ENCODE measurements at places on chromosomes 3 and 15.

DNA sequence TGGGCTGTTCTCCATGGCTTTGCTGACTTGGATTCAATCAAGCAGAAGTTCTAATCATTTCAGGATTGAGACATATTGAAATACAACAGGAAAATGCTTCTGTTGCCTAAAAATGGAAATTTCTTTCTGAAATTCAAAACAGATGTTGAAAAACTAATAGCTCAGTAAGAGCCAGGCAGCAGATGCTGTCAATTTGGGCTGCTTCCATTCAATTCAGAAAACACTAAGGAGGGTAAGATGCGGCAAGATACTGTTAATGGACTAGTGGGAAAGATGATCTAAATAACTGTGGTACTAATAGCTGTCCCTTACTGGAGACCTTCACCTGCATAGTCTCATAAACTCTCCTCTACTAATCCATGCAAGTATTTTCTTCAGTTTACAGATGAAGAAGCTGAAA lies 53.5 kb downstream of the DGKG start:
- no peak for DNase-seq

- DNase-seq = no peak
Measured at GRCh38 chr3:194272861-194273742, 78.0 kb downstream of the CPN2 start.

GRCh38 chr3:193040836-193041672 lies 123.4 kb upstream of the MB21D2 start:
- DNase-seq = peak; percentile 57

DNA sequence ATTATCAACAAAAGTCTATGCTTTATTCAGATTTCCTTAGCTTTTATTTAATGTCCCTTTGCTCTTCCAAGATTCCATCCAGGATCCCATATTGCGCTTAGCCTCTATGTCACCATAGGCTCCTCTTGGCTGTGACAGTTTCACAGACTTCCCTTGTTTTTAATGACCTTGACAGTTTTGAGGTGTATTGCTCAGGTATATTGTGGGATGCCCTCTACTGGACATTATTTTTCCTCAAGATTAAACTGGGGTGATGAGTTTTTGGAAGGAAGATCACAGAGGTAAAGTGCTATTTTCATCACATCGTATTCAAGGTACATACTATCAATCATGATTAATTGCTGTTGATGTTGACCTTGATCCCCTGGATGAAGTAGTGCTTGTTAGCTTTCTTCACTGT lies 99.1 kb upstream of the SMAD3 start:
- no peak for DNase-seq

- DNase-seq = no peak
Measured at GRCh38 chr15:68056097-68056865, 2.2 kb downstream of the PIAS1 start.

GRCh38 chr3:65706301-65706700 lies 332.4 kb downstream of the MAGI1 start:
- peak; percentile 37 for DNase-seq
